ENCODE measurements at places on chromosomes 1 and 21.

DNA sequence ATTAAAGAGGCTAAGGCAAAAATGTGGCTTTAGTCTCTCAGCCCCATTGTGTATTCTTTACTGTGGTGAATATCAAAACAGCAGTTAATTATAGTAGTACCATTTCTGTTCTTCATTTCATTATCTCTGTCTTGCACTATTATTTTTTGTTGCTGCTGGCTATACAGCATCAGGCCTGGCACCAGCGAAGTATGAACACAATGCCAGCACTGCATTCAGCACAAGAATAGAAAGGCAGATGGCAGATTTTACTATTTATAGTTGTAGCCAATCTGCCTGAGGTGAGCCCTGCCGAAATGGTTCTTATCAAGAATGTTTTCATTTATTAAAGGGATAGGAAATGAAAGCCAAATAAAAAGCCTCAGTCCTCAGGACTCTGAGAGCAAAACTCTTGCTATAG, 72.1 kb downstream of the GPR52 start:
- no peak for DNase-seq

DNA sequence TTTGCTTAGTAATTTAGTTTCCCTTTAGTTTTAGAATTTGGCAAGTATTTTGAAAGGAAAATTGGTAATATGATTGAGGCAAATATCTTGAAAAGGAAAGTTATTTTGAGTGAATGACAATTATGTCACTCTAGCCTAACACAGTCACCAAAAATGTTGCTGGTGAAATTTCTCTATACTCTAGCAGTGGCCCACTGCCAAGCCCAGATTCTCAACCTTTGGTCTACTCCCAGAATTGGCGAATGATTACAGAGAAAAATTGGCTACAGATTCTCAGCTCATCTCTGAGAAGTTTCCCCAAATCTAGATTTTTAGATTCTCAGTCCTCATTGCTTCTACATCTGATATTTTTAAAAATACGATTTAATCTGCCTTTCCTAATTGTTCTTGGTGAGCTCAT, 84.9 kb downstream of the PIGK start:
- DNase-seq, result no peak

DNA sequence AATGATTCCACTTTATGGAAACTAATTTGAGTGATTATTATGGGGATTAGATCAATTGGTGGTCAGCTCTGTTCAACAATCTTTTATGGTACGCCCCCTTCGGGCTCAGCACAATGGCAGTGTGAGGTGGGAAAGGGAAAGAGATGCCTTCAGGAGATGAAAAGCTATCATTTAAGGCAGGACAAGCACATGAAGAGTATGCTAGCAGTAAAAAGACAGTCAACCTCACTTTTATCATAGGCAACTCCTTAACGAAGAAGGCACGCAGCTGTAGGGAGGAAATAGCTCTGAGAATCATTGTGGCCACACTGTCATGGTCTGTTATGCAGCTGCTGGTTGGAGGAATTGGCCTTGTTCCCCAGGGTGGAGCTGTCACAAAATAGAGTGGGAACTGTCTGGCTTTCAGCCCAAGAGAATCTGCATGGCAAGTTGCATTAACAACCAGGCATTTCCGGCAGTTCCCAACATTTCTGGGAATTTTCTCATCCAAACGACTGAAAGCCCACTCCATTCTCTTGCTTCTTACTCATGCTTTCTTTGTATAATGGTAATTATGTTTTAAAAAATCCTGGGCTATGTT, 54.4 kb upstream of the BCL10 start:
- DNase-seq, result peak; percentile 59

GRCh38 chr1:160841079-160841478, 21.6 kb downstream of the CD244 start:
- DNase-seq, result no peak

GRCh38 chr1:230061801-230062200, 5.2 kb upstream of the GALNT2 start:
- no peak for DNase-seq

DNA sequence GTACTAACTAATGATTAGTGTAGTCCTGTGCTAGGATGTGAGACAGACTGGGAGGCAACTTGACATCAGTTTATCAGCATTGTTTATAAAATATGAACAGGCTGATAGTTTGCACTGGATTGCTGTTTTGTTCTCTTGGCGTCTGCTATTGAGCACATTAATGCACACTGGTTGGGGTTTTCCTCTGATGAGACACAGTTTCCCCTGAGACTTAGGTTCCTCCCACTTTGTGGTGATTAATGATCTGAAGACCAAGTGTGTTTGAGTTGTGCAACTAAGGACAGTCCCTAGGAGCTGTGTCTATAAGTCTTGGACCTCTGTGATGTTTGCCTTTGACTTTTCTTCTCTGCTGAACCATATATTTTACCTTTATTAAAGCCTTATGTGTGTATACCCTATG, 1015.4 kb downstream of the AMY1C start:
- peak; percentile 9 for DNase-seq

DNA sequence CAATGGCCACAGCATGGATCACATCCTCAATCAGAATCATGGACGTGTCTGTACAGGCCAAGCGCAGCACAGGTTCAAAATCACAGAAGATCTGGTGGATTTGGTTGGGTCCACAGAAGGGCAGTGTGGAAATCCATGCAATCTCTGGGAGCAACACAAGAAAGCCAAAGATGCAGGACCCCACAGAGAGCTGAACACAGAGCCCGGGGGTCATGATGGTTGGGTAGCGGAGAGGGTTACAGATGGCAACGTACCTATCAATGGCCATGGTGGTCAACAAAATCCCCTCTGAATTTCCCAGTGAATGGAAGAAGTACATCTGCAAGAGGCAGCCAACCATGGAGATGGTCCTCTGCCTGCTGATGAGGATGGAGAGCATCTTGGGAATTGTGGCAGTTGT, 3.9 kb upstream of the OR6K3 start:
- DNase-seq, result no peak

DNA sequence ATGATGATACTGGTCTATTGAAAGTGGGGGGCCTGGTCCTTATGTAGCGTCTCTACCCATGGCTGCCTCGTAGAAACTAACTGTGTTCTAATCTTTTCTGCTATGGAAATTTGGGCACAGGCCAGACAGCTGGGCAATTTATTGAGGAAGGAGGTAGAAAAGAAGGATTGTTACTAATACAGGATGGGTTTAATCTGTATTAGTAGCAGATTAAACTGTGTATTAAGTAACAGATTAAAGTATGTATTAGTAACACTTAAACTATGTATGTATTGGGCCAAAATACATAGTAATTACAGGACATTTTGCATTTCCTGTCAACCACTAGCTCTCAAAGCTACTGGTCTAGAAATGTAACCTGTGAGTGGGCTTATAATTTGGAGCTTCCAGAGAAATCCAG, 142.0 kb downstream of the MAST2 start:
- DNase-seq, result peak; percentile 7

DNA sequence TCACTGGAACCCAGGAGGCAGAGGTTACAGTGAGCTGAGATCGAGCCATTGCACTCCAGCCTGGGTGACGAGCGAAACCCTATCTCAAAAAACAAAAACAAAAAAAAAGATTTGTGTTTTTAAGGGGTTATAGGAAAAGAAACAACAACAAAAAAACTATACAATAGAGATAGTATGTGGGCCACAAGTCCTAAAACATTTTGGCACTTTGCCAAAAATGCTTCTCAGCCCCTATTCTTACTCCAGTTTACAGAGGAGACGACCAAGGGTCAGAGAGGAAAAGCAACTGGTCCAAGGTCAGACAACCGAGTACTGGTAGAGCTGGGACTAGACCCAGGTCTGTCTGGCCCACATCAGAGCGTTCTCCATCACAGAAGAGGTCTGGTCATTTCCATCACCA, 3.0 kb downstream of the FBXO44 start:
- DNase-seq, result no peak

GRCh38 chr1:36675106-36675505, 192.4 kb upstream of the CSF3R start:
- DNase-seq, result no peak

DNA sequence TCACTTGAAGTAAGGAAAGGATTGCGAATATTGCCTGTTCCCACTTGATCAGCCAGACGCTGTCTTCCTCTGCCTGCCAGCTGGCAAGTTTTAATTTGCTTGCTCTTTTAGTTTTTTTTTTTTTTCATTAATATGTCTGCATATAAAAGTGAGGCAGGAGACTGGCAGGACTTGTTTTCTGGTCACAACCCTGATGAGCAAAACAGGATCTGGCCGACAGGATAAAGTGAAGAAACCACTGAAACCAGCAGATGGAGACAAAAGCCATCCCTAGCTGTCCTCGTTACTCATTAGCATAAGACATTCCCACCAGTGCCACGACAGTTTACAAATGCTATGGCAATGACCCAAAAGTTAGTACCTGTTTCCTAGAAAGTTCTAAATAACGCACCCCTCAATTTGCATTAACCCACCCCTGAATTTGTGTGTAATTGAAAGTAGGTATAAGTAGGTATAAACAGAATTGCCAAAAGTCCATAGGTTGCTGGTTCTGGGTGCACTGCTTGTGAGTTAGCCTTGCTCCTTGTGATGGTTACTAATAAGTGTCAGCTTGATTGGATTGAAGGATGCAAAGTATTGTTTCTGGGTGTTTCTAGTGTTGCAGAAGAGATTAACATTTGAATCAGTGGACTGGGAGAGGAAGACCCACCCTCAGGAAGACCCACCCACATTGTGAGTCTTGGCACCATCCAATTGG, 60.8 kb downstream of the ZNF684 start:
- peak; percentile 30 for DNase-seq

- no peak for DNase-seq
Measured at GRCh38 chr1:232109391-232109790, 482.8 kb downstream of the DISC1 start.

GRCh38 chr21:31098576-31099005, 60.3 kb upstream of the KRTAP19-8 start:
- DNase-seq, result peak; percentile 70

DNA sequence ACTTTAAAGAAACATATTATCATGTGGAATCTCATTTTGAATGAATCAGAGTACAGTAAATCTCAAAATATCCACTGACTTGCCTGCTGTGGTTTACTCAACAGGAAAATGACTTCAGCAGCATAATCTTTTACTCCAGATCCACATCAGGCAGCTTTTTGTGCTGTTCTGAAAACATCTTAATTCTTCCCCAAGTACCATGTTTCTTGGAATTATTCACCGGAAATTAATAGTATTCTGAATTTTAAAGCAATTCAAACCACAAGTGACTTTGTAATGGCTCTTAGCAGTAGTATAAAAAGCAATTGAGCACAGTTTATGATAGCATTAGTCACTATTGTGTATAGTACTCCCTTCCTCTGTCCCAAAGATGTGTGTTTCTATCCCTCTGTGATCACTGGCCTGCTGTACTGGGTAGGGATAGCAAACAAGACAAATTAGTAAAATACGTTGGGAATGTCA, 64.2 kb upstream of the ERRFI1 start:
- DNase-seq, result peak; percentile 46

DNA sequence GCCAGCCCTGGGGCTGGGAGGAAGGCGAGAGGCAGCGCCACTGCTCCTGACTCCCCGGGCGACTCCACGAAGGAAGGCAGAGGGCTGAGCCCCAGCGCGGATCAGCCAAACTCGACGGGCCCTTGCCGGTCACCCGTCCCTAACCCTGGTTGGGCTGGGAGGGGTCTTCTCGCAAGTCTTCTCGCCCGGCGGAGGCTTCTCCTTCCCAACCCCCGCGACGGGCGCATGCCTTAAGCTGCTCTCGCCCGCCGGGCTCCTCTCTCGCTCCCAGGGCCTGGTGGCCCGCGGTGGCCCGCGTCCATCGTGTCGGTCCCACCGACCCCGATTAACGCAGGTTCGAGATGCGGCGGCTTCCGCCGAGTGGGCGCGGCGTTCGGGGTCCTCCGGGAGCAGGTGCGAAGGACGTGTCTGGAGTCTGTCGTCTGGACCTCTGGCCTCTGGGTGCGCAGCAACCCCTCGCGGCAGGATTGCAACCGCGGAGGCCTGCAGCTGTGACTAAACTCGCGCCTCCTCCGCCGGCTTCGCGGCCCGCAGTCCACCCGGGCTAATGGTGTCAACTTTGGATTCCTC, 29.0 kb upstream of the PPM1J start:
- DNase-seq, result no peak

- no peak for DNase-seq
Measured at GRCh38 chr1:198711837-198712236, 73.0 kb downstream of the PTPRC start.

DNA sequence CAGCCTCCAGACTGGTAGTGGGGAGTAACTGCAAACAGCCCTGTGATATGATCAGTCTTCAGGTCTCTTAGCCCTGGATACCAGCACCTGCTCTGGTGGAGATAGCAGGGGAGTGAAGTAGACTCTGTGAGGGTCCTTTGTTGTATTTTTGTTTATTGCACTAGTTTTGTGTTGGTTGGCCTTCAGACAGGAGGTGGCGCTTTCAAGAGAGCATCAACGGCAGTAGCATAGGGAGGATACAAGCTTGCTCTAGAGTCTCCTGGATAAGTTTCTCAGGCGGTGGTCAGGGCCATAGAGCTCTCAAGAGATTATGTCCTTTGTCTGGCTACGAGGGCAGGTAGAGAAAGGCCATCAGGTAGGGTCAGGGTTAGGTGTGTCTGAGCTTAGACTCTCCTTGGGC, 116.4 kb downstream of the USH2A start:
- no peak for DNase-seq

GRCh38 chr1:30668546-30669327, 54.6 kb downstream of the MATN1 start:
- no peak for DNase-seq

GRCh38 chr1:24981631-24982005, 51.5 kb upstream of the RUNX3 start:
- DNase-seq, result no peak

DNA sequence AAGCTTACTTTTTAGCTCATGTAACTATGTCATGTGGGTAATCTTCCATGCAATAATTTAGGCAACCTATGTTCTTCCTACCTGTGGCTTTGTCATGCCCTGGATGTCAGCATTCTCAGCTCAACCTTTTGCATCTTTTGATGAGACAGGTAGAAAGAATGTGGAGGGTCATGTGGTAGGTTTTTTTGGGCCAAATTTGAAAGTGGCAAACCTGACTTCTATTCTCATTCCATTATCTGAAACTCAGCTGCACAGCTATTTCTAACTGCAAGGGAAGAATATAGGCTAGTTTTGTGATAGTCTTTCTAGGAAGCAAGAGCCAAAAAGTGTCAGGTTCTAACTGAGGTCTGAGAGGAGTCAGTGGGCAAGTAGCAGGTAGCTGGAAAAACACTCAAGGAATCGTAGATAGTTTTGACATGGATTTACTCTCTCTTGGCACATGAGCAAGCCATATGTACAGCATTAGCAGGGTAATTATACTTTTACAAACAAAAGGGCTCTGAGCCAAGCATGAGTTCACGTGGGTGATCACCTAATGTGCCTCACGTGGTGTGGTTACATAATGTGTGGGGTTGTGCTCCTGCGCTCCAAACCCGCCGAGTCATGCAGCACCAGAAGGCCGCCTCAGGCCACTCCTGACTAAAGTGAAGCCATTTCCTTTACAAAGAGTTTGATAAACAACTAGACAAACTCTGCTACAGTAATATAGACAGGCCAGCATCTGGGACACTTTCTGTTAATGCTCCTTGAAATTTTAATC, 1013.8 kb downstream of the PLA2G4A start:
- no peak for DNase-seq

GRCh38 chr1:10064416-10065343, 31.9 kb downstream of the UBE4B start:
- no peak for DNase-seq

All from muscle of arm (tissue), 14 donors.